NCI-H1092 (cell line): ENCODE measurements at places on chromosomes 2 and 18.

DNA sequence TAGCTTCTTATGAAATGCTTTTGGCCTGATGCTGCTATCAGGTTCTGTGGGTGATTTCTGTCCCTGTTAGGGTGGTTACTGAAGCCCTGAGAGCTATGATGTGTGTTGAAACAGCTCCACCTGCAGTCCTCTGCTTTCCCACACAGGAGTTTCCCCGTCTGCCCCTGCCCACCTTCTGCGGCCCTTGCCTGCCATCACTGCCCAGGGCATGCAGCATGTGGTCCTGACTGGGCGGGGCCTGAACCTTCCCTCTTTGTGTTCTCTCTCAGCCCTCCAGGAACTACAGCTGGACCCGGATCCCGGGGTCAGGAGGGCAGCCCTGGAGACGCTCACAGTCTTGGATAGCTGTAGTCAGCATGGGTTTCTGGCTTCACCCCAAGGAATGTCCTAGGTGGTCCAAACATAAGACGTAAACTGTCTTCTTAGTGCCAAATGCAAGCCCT lies 21.4 kb downstream of the HJURP start:
- no peak for DNase-seq

DNA sequence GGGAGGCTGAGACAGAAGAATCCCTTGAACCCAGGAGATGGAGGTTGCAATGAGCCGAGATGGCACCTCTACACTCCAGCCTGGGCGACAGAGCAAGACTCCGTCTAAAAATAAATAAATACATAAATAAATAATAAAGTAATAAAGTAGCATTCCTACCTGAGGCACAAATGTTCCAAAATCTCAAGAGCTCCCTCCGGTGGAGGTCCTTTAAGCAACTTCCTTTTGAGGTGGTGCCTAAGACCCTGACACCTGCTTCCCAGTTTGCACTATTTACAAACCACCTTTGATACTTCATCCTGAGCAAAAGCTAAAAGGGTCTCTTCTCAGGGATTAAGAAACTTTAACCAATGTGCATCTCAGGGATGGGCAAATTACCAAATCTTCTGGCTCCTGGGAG lies 505.1 kb downstream of the CNTNAP5 start:
- no peak for DNase-seq

GRCh38 chr2:55718165-55719008 lies 24.7 kb upstream of the PNPT1 start:
- DNase-seq, result peak; percentile 56

GRCh38 chr2:204917089-204917701 lies 371.9 kb downstream of the PARD3B start:
- DNase-seq, result no peak

- no peak for DNase-seq
Observed at GRCh38 chr2:188984680-188985079, 10.5 kb downstream of the COL3A1 start.

DNA sequence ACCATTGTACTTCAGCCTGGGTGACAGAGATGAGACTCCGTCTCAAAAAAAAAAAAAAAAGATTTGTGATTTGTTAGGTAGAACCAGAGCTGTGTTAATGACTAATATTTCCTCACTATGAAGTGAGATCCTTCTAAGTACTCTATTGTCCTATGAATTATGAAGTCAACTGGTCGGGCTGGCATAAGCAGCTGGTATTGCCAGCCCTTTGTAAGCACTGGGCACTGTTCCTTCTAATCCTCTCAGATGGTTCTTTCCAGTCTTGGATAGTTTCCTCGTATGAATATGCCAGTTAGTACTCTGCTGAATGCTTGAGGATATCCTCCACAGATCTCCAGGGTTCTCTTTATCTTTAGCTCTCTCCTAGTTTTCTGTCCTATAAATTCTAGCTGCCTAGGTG lies 223.1 kb upstream of the SP5 start:
- DNase-seq, result no peak

GRCh38 chr2:147330925-147331324 lies 513.9 kb upstream of the ACVR2A start:
- DNase-seq, result no peak

- no peak for DNase-seq
Observed at GRCh38 chr18:2905854-2906703, 59.3 kb downstream of the EMILIN2 start.

- DNase-seq, result no peak
Observed at GRCh38 chr2:191296083-191297006, 51.1 kb downstream of the MYO1B start.

GRCh38 chr2:134148172-134148571 lies 105.7 kb upstream of the MGAT5 start:
- no peak for DNase-seq

GRCh38 chr2:75375646-75376582 lies 176.6 kb upstream of the TACR1 start:
- no peak for DNase-seq

DNA sequence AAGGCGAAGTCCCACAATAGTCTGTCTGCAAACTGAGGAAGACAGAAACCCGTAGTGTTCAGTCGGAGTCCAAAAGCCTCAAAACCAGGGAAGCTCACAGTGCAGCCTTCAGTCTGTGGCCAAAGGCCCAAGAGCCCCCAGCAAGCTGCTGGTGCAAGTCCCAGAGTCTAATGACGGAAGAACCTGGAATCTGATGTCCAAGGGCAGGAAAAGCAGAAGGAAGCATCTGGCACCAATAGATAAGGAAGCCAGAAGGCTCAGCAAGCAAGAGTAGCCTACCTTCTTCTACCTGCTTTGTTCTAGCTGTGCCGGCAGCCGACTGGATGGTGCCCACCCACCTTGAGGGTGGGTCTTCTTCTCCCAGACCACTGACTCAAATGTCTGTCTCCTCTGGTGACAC lies 21.8 kb downstream of the CFAP210 start:
- DNase-seq, result no peak

DNA sequence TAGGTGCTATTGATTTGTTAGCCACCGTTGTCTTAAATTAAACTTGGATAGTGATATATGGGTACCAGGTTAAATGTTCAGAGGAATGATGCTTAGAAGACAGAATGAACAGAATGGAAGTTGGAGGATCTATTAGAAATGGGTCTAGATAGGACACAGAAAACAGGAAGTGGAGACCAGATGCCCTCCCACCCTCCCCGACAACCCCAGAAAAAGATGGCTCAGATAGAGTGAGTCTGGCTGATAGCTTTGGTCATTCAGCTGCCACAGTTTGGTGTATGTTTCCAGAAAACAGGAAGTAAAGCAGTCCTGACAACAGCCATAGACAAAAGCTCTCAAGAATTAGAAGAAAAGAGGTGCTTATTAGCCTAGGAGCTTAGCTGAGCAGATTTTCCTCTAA lies 71.5 kb upstream of the DSG1 start:
- no peak for DNase-seq

- no peak for DNase-seq
Observed at GRCh38 chr18:6959110-6959509, 158.5 kb downstream of the LAMA1 start.

DNA sequence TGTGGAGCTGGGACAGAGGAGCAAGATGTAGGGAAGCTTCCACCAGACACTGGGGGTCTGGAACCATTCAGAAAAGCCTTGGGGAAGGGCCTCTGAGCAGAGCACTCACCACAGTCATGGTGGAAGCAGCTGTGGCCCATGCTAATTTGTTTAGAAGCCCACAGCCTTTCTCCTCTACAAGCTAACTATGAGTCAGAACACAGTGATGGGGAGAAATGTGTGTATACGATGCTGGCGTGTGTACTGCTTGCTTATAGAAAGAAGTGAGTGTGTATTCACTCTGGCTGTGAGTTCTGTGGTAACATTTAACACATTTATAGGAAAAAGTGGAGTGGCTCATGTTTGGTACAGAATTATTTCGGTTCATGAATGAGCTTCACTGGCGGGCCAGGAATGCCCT lies 157.0 kb upstream of the ACAA2 start:
- no peak for DNase-seq

GRCh38 chr2:134724341-134724740 lies 5.5 kb upstream of the TMEM163 start:
- DNase-seq, result no peak

DNA sequence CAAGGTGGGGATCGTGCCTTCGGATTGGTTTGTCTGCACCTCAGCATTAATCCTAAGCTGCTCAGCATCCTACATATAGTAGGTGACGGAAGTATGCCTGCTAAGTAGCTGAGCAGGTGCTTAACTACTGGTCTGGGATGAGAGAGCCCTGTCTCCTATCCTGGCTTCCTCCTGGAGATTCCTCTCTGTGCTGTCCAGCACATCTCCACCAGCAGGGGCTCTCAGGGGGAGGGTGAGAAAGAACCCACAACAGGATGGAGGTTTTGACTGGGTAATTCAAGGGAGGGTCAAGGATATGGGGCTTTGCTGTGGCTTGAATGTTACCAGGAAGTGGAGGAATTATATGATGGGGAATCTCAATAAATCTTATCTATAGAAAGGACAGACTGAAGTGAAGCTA lies 45.4 kb upstream of the KIF5C start:
- no peak for DNase-seq

DNA sequence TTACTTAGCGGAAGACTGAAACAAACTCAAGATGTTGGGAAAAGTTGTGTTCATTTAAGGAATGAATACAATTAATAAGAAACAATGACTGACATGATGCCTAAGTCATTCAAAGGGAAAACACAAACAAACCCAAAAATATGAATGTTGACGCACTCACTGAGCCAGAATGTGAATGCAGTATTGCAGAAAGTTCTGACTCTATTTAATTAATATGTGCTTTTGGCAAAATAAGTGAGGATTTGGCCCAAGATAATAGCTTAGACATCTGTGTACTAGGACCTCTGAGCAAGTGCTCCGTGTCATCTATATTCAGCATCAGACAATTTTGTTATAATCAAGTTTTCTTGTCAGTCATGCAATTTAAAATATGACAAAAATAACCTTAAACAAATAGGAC lies 1138.8 kb upstream of the NXPH2 start:
- no peak for DNase-seq

GRCh38 chr2:17441055-17441771 lies 77.0 kb downstream of the RAD51AP2 start:
- DNase-seq, result no peak

DNA sequence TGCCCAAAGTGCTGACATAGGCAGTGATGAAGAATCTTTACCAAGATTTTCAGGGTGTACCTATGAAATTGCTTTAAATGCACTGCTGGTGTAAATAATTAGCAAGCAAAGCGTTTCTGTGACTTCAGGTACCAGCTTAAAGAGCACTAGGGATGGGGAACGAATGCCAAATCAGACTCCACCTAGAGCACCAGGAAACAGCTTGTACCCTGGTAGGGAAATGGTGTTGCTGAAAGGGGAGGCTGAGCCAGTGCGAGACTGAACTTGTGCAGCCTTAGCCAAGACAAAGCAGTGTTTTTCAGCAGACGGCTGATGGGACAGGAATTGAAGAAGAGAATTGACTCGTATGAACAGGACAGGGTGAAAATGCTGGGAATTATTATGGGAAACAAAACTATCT lies 65.6 kb downstream of the TWSG1 start:
- no peak for DNase-seq

DNA sequence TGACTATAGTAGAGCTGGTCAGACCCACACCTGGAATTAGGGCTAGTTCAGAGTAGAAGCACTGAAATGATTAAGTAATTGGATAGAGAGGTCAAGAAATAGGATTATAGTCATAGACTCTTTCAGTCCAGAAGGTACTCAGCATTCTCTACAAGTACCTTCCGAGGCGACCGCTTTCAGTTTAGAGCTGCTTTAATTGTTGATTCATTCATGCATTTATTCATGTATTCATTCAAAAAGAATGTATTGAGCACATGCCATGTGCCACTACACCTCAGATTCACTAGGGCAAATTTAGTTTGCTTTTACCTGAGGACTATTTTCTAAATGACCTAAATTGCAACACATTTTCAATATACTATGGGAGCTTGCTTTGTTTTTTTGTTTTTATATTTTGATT lies 48.7 kb downstream of the CRIM1 start:
- no peak for DNase-seq

DNA sequence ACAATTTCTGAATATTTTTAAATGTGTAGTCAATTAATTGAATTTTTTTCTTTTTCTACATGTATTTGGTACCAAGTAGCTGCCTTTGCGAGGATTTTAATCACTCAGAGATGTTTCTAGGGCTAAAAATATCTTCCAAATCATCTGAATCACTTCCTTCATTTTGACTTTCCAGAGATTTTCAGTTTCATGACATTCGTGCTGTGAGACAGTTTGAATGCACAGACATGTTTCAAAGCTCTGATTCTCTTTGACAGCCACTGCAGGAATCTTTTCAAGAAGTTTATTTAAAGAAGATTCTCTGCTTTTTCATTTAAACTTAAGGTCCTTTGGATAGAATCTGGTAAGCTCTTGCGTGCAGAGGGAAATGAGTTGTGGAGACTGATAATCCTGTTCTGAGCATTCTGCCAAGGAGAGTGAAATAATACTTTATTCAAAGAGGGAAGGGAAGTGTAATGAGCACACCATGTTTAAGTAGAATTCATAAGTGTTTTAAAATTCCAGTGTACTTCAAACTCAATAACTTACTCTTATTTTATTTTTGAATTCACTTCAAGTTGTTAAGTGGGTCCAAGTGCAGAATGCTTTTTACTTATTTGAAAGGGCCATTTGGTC lies 9.7 kb downstream of the CYBRD1 start:
- no peak for DNase-seq

DNA sequence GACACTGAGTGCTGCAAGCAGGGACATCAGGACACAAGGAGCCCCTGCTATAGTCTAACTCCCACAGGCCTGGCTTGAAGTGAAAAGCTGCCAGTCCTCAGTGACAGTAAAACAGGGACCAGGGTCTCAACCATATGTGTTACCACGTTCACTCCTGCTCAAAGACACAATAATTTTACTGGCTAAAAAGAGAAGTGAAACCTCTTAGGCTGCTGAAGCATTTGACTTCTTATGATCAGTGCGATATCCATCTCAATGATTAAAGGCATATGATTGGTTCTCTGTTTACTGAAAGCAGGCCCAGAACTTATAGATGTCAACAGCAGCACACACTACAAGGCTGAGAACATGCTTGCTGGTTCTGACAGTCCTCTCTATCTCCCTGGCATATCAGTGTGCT lies 129.8 kb upstream of the LMAN1 start:
- no peak for DNase-seq

DNA sequence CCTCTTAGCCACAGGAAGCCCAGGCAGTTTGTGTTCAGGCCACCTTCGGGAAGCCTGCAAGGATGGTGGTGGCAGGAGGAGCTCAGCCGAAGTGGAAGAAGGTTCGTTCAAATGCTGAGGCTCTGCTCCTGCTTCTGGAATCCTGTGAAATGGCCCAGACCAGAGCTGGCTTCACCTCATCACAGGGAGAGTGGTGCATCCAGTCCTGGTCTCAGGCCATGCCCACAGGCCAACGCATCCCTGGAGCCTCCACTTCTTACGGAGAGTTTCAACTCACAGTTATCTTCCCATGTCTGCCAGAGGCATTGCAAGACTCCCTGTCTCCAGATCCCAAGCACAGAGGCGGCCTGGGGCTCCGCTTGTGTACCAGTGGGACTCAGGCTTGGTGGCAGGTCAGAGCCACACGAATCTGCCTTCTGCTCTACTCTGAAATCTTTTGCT lies 82.3 kb downstream of the NDUFA10 start:
- DNase-seq, result no peak

GRCh38 chr2:128316777-128317180 lies 1.9 kb downstream of the HS6ST1 start:
- DNase-seq, result no peak
